NCI-H524 treated with DMSO at 0.1 percent for 48 hours (cell line): ENCODE measurements at places on chromosomes 4 and X.
A peak's percentile ranks its signal among the peaks of the same experiment; 100 is the strongest.

GRCh38 chr4:54498661-54499111 lies 159.1 kb upstream of the KIT start:
- DNase-seq, result no peak

DNA sequence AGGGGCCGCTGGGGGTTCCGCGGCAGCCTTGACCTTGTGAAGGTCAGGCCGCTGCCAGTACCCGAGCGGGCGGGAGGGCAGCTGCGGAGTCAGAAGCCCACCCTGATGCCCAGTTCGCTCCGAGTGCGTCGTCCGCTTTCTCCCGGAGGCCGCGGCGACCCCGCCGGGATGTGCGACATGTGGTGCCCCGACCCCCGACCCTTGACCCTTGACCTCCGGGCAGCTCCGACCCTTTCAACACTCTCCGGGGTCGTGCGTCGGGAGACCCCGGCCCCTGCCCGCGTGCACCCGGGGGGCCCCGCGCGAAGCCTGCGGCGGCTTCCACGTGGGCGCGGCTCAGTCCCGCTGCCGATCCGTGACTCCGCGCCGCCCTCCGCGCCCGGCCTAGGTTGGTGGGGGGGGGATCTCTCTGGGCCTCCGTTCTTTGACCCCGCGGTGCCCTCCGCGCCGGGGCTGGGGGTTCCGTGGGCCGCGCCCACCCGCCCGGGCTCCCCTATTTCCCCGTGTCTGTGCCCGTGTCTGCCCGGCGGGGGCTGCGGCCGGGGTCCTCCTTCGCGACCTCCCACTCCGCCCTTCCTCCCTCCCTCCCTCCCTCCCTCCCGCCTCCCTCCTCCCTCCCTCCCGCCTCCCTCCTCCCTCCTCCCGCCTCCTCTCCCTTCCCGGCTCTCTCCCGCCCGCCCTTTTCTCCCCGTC lies 609 bp upstream of the SLC25A6 start:
- no peak for DNase-seq

- no peak for DNase-seq
Observed at GRCh38 chrX:148979786-148980185, 479.4 kb downstream of the AFF2 start.

DNA sequence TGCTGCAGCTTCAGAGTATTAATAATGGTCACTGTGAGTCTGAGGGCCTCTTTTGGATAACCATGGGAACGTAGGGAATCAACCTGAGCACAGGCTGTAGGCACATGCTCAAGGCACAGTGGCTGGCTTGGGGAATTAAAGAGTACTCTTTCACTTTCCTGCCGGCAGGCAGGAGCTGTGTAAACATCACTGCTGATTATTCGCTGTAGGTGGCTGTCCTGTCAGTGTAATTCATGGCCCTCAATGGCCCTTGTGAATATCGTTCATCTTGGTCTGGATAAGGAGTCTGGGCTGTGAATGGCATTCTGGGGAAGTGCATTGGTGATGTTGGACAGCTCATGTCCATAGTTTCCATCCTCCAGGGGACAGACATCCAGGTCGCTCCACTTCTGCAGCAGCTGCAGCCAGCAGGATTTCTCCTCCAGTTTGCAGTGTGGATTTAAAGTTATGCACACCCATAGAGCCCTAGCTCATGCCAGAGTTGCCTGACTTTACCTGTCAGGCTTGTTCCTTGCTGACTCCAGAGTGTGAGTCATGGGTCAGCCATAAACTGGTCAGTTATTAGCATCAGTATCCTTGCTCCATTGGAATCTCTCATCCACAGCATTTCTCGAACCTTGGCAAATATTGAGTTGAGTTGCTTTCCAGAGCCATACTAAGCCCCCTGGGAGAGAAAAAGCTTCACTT lies 43.0 kb downstream of the C4orf33 start:
- no peak for DNase-seq

DNA sequence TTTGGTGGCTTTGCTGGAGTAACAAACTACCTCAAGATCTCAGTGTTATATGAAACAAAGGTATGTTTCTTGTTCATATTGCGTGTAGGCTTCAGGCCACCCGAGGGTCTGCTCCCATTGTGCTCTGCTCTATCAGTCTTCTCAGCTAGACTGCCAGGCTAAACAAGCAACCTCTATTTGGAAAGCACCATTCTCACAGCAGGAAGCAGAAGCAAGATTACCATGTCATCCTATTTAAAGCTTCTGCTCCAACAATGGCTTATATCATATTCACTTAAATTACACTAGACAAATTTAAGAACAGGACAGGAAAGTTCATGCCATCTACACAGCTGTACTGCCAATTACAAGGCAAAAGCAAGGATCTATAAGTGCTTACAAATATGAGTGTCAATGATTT lies 385.8 kb downstream of the PPARGC1A start:
- no peak for DNase-seq

- DNase-seq, result no peak
Observed at GRCh38 chr4:150960079-150960478, 55.0 kb downstream of the LRBA start.

DNA sequence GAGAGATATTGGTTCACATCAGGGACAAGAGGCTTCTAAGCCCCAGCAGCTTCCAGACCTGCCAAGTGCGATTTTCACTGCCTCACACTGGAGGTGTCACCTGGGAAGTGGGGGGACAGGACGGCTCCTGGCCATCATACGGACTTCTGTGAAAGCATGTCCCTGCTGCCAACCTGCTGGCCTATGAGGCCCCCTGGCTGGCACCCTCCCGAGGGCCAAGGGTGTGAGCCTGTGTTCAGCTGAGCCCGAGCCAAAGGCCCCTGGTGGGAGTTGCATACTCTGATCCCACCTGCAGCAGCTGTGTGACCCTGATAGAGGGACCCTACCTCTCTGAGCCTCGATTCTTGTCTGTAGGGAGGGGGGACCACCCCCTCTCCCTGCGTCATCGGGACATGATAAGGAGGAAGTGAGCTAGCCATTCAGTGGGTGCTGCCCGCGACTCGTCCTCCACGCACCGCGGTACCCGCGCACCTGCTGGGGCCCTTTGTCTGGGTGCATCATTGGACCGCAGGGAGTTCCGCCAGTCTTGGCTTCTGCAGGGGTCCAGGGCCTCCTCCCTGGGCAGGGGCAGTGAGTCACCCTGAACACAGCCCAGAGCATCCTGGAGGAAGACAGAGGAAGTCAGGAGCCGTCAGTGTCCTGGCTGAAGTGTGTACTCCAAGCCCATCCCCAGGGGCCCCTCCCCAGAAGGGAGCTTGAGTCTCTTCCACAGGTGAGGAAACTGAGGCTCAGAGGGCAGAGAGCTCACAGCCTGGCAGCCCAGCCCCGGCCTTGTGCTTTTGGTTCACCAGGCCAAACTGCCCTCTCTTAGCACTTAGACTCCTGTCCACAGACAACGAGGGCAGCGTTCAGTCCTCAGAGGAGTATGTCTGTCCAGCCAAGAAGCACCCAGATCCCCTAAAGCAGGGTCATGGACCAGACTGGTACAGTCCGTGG lies 24.1 kb downstream of the C4orf50 start:
- no peak for DNase-seq

DNA sequence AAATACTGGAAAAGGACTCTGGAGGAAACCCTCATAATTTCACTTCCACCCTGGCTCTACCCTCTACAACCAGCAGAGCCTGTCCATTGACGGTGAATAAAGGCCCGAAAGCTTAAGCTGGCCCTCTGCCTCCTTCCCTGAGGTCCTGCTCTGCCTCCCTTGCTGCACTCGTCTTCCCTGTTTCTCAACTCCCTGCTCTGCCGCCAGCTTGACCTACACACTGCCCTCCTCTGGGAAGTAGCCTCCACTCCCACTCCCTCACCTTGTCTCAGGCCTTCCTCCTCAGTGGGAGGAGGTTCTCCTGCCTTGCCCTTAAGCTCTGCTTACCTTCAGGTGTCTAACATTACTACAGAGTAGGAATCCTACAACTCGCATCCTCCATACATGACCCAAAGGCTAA lies 608.6 kb upstream of the NR3C2 start:
- no peak for DNase-seq

DNA sequence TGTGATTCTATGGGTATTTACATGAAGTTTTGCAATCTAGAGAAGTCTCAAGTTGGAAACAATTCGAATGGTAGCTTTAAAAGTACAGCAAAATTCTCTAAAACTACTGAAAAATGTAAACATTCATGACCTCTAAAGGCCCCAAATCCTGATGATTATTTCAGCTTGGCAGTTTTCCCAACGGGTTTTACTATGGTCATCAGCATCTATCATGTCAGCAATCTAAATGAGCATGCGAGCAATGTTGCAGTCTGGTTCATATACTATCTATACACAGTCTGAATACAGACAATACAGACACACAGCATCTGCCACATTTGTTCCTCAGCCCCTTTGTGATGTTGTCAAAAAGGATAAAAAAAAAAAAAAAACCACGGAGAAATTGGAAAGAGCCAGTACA lies 790.3 kb upstream of the HTR2C start:
- DNase-seq, result no peak

DNA sequence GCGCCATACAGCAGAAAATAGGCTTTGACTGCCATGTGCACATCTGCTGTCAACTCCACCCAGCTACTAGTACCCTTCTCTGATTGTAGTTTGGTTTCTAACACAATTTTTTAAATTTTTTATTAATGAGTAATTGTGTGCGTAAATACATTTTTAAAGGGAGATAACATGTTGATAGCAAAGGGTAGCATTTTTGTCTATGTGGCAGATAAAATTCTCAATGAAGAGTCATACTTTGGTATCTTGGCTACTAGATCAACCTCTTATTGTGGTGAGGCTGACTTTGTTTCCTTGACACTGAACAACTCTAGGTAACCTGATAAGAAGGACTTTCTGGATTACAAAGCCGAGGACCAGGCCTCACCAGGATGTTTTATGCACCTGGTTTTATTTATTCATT lies 9.5 kb downstream of the ADH4 start:
- DNase-seq, result no peak

- DNase-seq, result no peak
Observed at GRCh38 chr4:124337874-124338273, 374.7 kb downstream of the ANKRD50 start.

- DNase-seq, result no peak
Observed at GRCh38 chr4:25879587-25879986, 16.8 kb upstream of the SEL1L3 start.

- no peak for DNase-seq
Observed at GRCh38 chr4:102172341-102172740, 172.9 kb downstream of the SLC39A8 start.

DNA sequence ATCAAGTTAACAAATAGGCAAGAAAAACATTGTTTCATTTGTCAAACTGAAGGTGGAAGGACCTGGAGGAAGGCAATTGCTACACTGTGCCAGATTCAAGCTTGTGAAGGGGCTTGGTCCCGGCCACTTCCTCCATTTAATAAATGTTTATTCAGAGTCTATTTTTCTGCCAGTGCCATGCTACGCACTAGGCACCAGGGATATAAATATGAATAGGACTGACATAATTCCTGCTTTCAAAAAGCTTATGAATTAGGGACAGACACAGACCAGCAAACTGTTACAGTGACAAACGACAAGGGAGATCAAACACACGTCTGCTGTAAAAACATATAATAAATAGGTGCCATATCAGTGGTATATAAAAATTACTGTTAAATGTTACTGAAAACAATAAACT lies 571 bp downstream of the TLR6 start:
- DNase-seq, result no peak

DNA sequence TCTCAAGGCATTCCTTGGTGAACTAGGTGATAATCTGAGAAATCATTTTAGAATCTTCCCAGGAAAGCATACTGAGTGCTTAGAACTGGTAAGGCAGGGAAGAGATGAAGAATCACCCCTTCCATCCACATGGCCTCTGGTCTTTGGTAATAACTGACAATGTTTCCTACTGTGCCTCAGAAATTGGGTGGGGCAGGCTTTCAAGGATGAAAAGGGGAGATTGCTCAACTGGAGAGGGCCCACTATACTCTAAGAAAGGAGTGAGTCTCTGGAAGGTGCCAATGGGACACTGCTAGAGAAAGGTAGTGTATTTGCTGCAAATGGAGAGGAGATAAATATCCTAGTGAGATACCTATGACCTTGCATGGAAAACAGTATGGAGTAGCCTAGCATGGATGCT lies 135.0 kb upstream of the SCML1 start:
- DNase-seq, result no peak

- DNase-seq, result peak; percentile 19
Observed at GRCh38 chrX:115898382-115899001, 272.1 kb upstream of the AGTR2 start.

GRCh38 chrX:112688242-112688641 lies 8.5 kb upstream of the LHFPL1 start:
- DNase-seq, result no peak

GRCh38 chr4:61890321-61890720 lies 690.2 kb downstream of the ADGRL3 start:
- DNase-seq, result no peak

- DNase-seq, result no peak
Observed at GRCh38 chrX:5753291-5753690, 475.4 kb downstream of the NLGN4X start.

GRCh38 chr4:73735231-73735630 lies 5.1 kb upstream of the CXCL8 start:
- DNase-seq, result no peak

DNA sequence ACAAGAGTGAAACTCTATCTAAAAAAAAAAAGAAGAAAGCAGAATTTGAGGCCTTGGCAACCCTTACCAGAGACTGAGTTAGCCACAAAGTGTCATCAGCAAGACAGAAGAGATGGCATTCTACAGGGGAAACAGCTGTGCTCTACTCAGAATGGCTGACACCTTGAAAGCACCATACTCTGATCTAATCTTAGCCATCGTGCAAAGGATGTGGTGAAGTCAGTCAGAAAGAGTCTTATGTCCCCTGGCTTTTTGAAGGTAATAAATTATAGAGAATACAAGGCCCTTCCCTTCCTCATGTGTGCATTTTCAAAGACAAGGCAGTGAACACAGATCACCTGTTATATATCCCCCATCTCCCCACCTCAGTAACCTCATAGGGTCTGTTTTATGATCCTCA lies 13.2 kb downstream of the CLNK start:
- no peak for DNase-seq

DNA sequence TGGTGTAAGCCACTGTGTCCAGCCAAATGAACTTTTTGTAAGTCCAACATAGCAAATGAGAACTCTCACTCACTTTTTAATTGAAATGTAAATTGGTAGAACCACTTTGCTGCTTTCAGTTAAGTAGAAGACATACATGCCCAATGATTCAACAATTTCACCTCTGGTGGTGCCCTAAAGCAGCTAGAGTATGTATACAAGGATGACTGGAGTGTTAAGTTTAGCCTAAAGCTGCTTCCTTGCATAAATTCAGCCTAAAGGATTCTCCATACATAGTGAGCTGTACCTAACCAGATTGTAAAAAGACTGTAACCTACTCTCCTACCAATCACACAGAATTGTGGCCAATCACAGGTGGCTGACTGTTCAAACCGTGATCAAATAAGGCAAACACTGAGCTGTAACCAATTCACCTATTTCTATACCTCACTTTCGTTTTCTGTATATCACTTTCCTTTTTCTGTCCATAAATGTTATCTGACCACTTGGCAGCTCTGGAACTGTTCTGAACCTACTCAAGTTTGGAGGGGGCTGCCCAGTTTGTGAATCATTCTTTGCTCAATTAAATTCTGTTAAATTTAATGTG lies 39.9 kb downstream of the PDS5A start:
- no peak for DNase-seq

- DNase-seq, result no peak
Observed at GRCh38 chr4:48254381-48255071, 15.1 kb downstream of the TEC start.

GRCh38 chr4:53380221-53380620 lies 2.8 kb downstream of the FIP1L1 start:
- DNase-seq, result no peak
